Esophagus mucosa (tissue), 1 donor: ENCODE measurements at places on chromosomes 13 and 19.

DNA sequence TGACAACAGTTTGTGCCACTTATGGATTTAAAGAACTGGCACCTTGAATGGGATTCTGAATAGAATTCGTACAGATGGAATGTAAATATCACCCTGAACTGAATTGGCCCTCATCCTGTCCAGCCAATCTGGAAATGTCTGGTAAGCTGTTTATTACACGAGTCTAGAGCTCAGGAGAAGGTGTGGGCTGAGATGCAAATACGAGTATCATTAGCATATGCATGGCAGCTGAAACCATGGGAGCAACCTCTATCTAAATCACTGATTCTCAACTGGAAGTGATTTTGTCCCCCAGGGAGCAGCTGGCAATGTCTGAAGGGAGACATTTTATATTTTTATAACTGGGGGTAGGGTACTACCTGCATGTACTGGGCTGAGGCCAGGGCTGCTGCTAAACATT, 15.6 kb upstream of the VWA8 start:
- ATAC-seq = no peak

DNA sequence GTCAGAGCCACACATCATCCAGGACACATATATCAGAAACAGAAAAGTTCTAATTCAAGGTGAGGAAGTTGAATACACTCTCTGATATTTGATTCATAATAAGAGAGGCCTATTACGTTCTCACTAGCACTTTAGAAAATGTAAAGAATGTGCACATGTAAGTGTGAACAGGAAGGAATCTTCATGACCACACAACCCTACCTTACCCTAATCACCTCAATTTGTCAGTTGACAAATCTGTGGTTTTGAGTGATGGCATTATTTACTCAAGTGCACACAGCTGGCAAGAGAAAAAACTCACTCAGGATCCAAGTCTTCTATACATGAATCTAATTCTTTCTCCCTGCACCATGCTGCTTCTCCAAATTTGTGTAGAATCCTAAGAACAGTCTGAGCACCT, 445.8 kb downstream of the SUCLA2 start:
- no peak for ATAC-seq

GRCh38 chr19:16969135-16969534, 57.5 kb downstream of the CPAMD8 start:
- peak; percentile 85 for ATAC-seq

DNA sequence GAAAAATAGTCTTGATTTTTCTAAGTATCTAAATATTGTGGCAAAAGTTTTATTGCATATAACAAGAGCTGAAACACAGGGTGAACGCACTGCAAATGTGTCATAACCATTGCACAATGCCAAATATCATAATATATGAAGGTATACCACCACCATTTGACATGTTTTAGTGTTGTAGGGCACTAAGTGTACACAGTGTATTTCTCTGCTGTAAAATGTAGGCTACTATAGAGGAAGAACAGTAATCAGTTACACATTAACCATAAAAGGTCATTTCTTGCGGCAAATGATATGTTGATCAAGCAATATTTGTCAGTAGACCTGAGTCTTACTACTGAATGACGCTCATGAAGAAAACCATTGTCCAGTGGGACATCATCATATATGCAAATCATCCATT, 18.3 kb upstream of the KLF5 start:
- ATAC-seq = no peak
